ENCODE measurements at places on chromosomes 11 and 22. TPM values are rescaled to one million over a fixed set of nuclear protein-coding genes. Genes with fewer than 3 reads are reported as not detected.
A peak's percentile ranks its signal among the peaks of the same experiment; 100 is the strongest.

DNA sequence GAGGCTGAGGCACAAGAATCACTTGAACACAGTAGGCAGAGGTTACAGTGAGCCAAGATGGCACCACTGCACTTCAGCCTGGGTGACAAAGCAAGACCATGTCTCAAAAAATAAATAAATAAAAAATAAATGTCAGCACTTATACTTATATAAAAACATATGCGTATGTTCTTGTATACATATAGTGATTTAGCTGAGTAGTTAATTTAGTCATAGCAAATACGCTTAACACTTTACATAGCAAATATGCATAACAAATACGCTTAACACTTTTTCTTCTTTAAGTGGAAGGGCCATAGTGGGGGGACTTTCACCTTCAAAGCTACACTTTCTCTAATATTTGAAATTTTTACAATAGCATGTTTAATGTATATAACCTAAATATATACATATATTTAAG is 64.0 kb upstream of the CAPRIN1 start:
- no peak for DNase-seq
- H3K36me3 ChIP-seq, result no peaks in the 10 kb centered on the region
- H3K27ac ChIP-seq, result no peak overlapping the region
- no peak overlapping the region for H3K4me3 ChIP-seq
- H3K27me3 ChIP-seq, result no peaks in the 10 kb centered on the region
- no peaks in the 10 kb centered on the region for H3K4me1 ChIP-seq

GRCh38 chr11:59755701-59756557 is 753 bp downstream of the STX3 start:
- no peaks in the 10 kb centered on the region for H3K36me3 ChIP-seq
- H3K27ac ChIP-seq, result peak overlapping the region; percentile 61
- H3K4me1 ChIP-seq, result peaks cover 8% of the 10 kb centered on the region
- no peaks in the 10 kb centered on the region for H3K27me3 ChIP-seq
- H3K4me3 ChIP-seq, result peak overlapping the region; percentile 91

- peak; percentile 53 for DNase-seq
- H3K4me1 ChIP-seq, result no peaks in the 10 kb centered on the region
- H3K36me3 ChIP-seq, result no peaks in the 10 kb centered on the region
- H3K27me3 ChIP-seq, result no peaks in the 10 kb centered on the region
- no peak overlapping the region for H3K27ac ChIP-seq
Measured at GRCh38 chr22:22110548-22111266, 128.1 kb upstream of the TOP3B start.

DNA sequence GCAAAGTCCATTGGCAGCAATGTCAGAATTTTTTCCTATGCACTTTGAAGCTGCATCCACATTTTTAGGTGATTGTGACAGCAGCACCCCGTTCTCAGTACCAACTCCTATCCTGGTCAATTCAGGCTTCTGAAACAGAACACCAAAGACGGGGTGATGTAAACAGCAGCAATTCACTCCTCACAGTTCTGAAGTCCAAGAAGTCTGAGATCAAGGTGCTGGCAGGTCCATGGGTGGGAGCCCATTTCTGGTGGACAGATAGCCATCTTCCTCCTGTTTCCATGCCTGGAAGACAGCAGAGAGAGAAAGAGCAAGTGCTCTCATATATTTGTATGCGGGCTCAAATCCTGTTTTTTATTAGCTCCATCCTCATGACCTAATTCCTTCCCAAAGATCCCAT is 471.2 kb downstream of the BRD1 start:
- no peak overlapping the region for H3K27ac ChIP-seq
- DNase-seq, result no peak
- H3K36me3 ChIP-seq, result no peaks in the 10 kb centered on the region
- H3K27me3 ChIP-seq, result no peaks in the 10 kb centered on the region

DNA sequence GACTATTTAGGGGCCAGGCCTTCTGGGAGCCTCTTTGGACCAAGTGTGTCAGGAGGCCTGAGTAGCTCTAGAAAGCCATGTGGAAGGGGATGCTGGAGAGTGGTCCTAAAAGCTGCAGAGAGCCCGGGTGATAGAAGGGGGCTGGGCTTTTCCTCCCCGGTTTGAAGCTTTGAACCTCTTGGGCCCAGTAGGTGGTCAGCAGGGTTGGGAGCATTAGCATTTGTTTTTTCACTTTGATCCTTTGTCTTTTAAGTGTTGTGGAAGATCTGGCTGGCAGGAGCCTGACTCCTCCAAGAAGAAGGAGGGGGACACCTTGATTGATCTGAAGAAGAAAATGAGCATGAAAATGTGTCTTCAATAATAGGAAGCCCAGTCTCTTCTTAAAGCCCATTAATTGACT is 596.6 kb downstream of the INSC start:
- H3K27me3 ChIP-seq, result no peaks in the 10 kb centered on the region
- DNase-seq, result no peak
- H3K36me3 ChIP-seq, result no peaks in the 10 kb centered on the region
- H3K4me3 ChIP-seq, result no peak overlapping the region

DNA sequence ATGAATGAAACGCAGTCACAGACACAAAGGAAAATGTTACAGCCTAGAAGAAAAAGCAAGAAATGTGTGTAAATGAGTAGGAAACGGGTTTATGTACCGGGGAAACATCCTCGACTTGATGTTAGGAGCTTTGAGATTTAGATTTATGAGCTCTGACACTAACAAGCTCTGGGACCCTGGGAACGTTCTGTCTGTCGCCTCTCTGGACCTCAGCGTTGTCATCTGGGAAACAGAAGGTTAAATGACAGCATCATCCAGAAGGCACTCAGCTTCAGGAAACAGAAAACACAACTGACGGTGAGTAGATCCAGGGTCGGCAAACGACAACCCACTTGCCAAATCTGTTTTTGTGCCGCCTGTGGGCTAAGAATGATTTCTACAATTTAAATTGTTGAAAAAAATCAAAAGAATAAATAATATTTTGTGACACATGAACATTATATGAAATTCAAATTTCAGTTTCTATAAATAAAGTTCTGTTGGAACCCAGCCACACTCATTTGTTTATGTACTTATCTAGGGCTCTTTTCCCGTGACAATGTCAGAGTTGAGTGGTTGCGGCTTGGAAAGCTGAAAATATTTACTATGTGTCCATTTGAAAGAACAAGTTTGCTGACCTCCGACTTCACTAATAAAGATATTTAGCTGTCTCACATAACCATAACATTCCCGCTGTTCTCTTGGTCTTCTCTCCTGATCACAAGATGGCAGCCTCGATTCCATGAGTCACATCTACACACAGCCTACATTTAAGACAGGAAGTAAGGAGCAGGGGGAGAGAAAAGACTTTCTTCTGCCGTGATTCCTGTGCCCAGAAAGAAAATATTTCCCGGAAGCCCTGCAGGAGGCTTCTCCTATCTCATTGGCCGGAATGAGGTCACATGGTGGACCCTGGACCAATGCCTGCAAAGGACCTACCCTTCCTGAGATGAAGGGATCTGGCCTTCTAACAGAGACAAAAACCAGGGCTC is 47.1 kb upstream of the SYT13 start:
- no peaks in the 10 kb centered on the region for H3K4me1 ChIP-seq
- H3K36me3 ChIP-seq, result no peaks in the 10 kb centered on the region
- no peak for DNase-seq
- H3K27me3 ChIP-seq, result no peaks in the 10 kb centered on the region
- H3K4me3 ChIP-seq, result no peak overlapping the region

DNA sequence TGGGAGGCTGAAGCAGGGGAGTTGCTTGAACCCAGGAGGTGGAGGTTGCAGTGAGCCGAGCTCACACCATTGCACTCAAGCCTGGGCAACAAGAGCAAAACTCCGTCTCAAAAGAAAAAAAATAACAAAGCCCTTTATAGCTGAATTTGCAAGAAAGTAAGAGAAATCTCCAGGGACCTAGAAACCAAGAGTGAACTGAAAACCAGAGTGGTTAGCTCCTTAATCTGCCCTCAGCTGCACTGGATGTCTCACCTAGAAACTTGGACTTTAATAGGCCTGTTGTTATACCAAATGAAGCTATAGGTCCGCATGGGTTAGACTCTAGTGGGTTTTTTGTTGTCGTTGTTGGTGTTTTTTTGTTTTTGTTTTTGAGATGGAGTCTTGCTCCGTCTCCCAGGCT is 4.1 kb downstream of the NEU3 start:
- no peaks in the 10 kb centered on the region for H3K27me3 ChIP-seq
- no peak overlapping the region for H3K27ac ChIP-seq
- DNase-seq, result no peak
- H3K4me1 ChIP-seq, result peaks cover 16% of the 10 kb centered on the region
- H3K4me3 ChIP-seq, result no peak overlapping the region

DNA sequence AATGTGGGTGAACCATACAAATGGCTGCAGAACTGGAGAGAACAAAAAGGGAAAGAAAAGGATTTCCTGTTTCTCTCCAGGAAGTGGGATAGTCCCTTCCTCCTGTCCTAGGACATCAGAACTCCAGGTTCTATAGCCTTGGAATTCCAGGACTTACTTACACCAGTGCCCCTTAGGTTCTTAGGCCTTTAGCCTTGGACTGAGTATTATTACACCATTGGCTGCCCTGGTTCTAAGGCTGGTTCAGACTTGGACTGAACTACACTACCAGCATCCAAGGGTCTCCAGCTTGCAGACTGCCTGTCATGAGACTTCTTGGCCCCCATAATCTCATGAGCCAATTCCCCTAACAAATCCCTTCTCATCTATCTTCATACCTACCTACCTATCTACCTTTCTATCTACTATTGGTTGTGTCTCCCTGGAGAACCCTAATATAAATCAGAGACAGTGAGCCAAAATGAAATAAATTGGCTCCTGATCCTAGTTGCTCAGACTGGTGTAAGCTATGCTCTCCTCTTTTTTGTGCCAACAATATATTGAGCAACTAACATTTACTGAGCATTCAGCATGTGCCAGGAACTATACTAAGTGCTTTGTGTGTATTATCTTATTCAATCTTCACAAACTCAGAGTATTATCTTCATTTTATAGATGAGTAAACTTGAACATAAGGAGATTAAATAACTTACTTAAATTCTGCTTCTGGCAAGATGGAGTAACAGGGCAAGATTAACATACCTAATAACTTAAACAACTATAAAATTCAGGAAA is 303.7 kb downstream of the TTC28 start:
- no peak for DNase-seq
- H3K27me3 ChIP-seq, result no peaks in the 10 kb centered on the region
- H3K4me3 ChIP-seq, result no peak overlapping the region
- H3K27ac ChIP-seq, result no peak overlapping the region
- no peaks in the 10 kb centered on the region for H3K4me1 ChIP-seq

- H3K4me3 ChIP-seq, result no peak within 1 kb of the TSS
- peaks cover 12% of the 10 kb centered on the region for H3K4me1 ChIP-seq
- H3K27me3 ChIP-seq, result peaks cover 5% of the 10 kb centered on the region
- H3K36me3 ChIP-seq, result no peaks in the 10 kb centered on the region
- H3K27ac ChIP-seq, result no peak within 1 kb of the TSS
Measured at GRCh38 chr11:75432911-75433321, at the start of gene KLHL35. Gene KLHL35 (minus strand): TSS chr11:75433203. CDS start chr11:75430629, 2,574 bp downstream.

DNA sequence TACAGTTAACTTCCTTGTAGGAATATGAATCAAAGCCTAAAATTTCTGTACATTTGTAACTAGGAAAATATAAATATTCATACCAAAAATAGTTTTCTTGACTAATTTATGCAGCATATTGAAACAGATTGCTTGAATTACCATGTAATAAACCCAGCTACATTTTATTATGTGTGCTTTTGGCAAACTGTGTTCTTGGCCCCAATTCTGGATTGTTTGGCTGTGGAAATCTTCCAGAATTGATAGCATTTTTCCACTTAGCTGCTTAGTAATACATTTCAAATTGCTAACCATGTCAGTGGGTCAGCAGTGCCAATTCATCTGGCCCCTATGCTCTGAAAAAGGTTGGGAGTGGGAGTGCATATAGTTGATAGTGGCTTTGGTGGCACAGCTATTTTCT is 32.3 kb downstream of the PDHX start:
- no peaks in the 10 kb centered on the region for H3K4me1 ChIP-seq
- H3K27ac ChIP-seq, result no peak overlapping the region
- no peak for DNase-seq
- no peak overlapping the region for H3K4me3 ChIP-seq
- H3K36me3 ChIP-seq, result no peaks in the 10 kb centered on the region
- no peaks in the 10 kb centered on the region for H3K27me3 ChIP-seq

DNA sequence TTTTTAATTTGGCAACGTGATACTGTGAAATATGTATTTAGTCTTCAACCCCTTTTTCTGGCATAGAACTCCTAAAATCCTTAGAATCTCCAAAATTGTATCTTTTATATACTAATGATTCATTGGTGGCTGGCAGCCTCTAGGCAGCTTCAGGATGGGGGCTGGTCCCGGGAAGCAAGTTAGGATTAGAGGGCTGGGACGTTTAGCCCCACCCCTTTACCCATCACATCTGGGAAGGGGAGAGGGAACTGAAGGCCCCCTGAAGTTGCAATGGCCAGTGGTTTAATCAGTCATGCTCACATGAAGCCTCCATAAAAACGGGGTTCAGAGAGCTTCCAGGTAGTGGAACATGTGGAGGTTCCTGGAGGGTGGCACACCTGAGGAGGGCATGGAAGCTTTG is 7.1 kb downstream of the IL17RA start:
- no peaks in the 10 kb centered on the region for H3K27me3 ChIP-seq
- H3K4me1 ChIP-seq, result peaks cover 37% of the 10 kb centered on the region
- H3K4me3 ChIP-seq, result no peak overlapping the region
- no peaks in the 10 kb centered on the region for H3K36me3 ChIP-seq

DNA sequence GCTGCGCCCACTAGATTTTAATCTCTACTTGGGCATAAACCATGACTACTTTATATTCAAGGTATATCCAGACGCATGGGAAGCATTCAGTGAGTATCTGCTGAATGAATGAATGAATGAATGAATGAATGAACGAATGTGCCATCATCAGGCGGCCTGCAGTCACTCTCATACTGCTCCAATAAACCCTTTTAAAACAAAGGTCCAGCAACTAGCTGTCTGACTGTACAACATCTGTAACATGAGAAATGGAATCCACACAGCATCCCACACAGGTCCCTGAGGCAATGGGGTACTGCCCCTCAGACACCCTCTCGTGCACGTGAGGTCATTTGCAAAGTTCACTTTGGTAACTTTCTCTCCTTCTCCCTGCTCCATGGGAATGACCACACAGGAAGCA is 147.5 kb downstream of the LARGE1 start:
- no peak overlapping the region for H3K27ac ChIP-seq
- no peaks in the 10 kb centered on the region for H3K4me1 ChIP-seq
- H3K27me3 ChIP-seq, result no peaks in the 10 kb centered on the region
- no peak overlapping the region for H3K4me3 ChIP-seq
- DNase-seq, result no peak

GRCh38 chr22:39469326-39469680 is 12.5 kb downstream of the MGAT3 start:
- no peak overlapping the region for H3K4me3 ChIP-seq
- DNase-seq, result no peak
- no peaks in the 10 kb centered on the region for H3K36me3 ChIP-seq
- peaks cover 9% of the 10 kb centered on the region for H3K4me1 ChIP-seq
- no peaks in the 10 kb centered on the region for H3K27me3 ChIP-seq
- H3K27ac ChIP-seq, result no peak overlapping the region

GRCh38 chr22:30074994-30075393 is 5.3 kb upstream of the HORMAD2 start:
- no peaks in the 10 kb centered on the region for H3K36me3 ChIP-seq
- no peak overlapping the region for H3K4me3 ChIP-seq
- H3K4me1 ChIP-seq, result no peaks in the 10 kb centered on the region
- no peak for DNase-seq

Gene MRGPRF
- total RNA-seq, result not detected

Gene GNAZ
- 0.14 TPM for total RNA-seq

Gene APOA4
- total RNA-seq, result not detected

Gene APOA5
- total RNA-seq, result not detected

Gene C11orf16
- total RNA-seq, result not detected

Gene INS
- total RNA-seq, result not detected

Gene TBX10
- not detected for total RNA-seq

Gene FZD4
- not detected for total RNA-seq

Gene CNTF
- 4.0 TPM for total RNA-seq

Gene CD3E
- 392 TPM for total RNA-seq

Gene CASP12
- total RNA-seq, result not detected
